ENCODE measurements at places on chromosomes 11 and 22. TPM values are rescaled to one million over a fixed set of nuclear protein-coding genes. Genes with fewer than 3 reads are reported as not detected.

Gene ESAM
- 1.8 TPM for total RNA-seq

Gene MRGPRX4
- total RNA-seq, result not detected

Gene LSP1
- 445 TPM for total RNA-seq

Gene TRPC6
- total RNA-seq, result not detected

Gene CATSPER1
- total RNA-seq, result not detected
